ENCODE measurements at places on chromosomes 12 and 14. TPM values are rescaled to one million over a fixed set of nuclear protein-coding genes. Genes with fewer than 3 reads are reported as not detected.
A peak's percentile ranks its signal among the peaks of the same experiment; 100 is the strongest.

Gene EML5
- total RNA-seq = 2.9 TPM

Gene KRT78
- not detected for total RNA-seq

Gene PTPRO
- 1.5 TPM for total RNA-seq

DNA sequence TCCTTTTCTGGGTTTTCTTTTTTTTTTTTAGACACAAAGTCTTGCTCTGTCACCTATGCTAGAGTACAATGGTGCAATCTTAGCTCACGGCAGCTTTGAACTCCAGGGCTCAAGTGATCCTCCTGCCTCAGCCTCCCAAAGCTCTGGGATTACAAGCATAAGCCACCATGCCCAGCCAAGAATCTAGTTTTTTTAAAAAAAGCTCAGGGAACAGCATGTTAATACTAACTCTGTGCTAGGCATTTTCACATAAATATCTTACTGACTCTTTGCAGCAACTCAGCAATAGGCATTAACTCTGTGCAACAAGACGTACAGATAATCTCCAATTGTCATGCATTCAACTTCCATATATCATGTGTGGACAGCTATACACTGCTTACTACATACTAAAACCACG is 97.4 kb downstream of the LLPH start:
- no peaks in the 10 kb centered on the region for H3K36me3 ChIP-seq
- DNase-seq = no peak
- H3K4me1 ChIP-seq = no peaks in the 10 kb centered on the region
- peaks cover 19% of the 10 kb centered on the region for H3K27me3 ChIP-seq
- H3K4me3 ChIP-seq = no peak overlapping the region

DNA sequence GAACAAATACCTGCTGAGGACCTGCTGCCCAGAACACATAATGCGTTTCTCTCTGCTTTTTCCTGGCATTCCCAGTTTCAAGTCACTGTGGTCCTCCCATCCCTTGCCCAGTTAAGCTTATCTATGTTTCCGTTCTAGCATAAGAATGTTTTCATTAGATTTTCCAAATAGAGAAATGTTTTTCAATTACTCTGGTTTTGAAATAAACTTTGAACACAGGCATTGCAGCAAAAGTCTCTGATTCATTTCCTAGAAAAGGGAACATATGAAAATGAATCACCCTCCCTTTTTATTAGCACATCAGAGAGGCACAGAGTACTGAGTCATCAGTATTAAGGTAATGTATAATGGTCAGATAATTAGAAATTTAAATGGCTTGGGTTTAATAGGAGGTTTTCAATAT is 201.1 kb upstream of the TMEM260 start:
- H3K27me3 ChIP-seq = peaks cover 4% of the 10 kb centered on the region
- no peak for DNase-seq
- H3K27ac ChIP-seq = no peak overlapping the region
- H3K4me1 ChIP-seq = no peaks in the 10 kb centered on the region
- no peaks in the 10 kb centered on the region for H3K36me3 ChIP-seq

DNA sequence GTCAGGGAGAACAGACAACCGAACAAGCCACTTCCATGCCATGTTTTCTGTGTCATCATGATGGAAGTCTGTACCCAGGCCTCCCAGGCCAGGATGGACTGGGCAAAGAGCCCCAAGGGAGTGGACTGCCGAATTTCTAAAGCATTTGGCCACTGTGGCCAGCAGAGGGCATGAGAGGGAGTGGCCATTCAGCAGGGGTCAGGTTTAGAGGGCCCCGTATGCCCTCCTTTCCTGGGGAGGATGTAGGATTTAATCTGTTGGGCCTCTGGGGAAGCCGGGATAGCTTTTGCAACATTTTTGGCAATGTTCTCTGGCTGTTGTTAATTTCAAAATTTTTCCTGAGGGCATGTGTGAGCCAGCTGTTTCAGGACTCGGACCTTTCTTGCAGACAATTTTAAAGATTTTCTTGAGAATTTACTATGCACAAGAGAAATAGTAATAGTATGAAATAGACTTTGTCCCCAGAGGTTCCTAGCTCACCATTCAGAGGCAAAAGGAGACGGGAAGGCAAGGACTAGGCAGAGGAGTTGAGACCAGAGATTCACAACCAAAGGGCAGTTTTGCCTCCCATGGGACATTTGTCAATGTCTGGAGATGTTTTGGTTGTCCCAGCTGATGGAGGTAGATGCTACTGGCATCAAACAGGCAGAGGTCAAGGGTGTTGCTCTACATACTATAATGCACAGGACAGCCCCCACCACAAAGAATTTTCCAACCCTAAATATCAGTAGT is 18.0 kb downstream of the ACACB start:
- no peak overlapping the region for H3K4me3 ChIP-seq
- H3K36me3 ChIP-seq = no peaks in the 10 kb centered on the region
- no peak overlapping the region for H3K27ac ChIP-seq
- H3K4me1 ChIP-seq = no peaks in the 10 kb centered on the region

DNA sequence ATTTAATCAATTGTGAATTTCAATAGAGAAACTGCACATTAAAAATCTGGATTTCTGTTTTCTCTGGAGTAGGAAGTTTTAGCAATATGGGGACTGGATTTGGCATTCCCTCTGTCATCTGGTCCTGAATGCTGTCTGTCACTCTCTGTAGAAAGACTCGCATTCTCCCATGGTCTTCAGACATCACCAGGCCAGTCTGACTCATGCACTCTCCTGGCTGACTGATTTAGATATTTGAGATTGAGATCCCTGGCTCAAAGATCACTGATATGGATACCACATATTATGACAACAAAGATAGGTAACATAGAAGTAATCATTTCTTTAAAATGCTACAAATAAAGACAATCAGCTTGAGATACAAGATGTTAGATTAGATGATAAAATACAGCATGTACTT is 524.5 kb downstream of the GALC start:
- H3K36me3 ChIP-seq = no peaks in the 10 kb centered on the region
- H3K27me3 ChIP-seq = no peaks in the 10 kb centered on the region
- DNase-seq = no peak
- H3K27ac ChIP-seq = no peak overlapping the region

- DNase-seq = no peak
- H3K36me3 ChIP-seq = peaks cover 33% of the 10 kb centered on the region
- H3K27me3 ChIP-seq = no peaks in the 10 kb centered on the region
These were observed 2.4 kb downstream of the ETNK1 start for GRCh38 chr12:22627371-22627770.

DNA sequence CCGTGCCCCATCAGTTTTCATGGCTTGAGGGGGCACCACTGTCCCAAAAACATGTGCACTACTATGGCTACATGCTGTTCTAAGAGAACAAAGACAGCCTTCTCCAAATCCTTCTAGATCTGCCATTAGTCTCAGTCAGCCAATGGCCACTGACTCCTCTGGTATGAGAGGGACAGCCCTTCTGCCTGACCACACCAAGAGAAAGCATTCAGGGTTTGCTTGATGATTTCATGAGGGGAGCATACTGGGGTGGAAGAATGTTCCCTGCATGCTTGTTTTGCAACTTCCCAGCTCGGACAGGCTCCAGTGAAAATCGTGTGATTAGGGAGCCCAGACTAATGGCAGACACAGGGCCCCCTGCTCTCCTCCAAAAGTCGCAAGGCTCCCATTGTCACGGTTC is 199.6 kb upstream of the ALG10B start:
- H3K36me3 ChIP-seq = no peaks in the 10 kb centered on the region
- no peak overlapping the region for H3K27ac ChIP-seq
- H3K4me3 ChIP-seq = no peak overlapping the region
- DNase-seq = no peak

DNA sequence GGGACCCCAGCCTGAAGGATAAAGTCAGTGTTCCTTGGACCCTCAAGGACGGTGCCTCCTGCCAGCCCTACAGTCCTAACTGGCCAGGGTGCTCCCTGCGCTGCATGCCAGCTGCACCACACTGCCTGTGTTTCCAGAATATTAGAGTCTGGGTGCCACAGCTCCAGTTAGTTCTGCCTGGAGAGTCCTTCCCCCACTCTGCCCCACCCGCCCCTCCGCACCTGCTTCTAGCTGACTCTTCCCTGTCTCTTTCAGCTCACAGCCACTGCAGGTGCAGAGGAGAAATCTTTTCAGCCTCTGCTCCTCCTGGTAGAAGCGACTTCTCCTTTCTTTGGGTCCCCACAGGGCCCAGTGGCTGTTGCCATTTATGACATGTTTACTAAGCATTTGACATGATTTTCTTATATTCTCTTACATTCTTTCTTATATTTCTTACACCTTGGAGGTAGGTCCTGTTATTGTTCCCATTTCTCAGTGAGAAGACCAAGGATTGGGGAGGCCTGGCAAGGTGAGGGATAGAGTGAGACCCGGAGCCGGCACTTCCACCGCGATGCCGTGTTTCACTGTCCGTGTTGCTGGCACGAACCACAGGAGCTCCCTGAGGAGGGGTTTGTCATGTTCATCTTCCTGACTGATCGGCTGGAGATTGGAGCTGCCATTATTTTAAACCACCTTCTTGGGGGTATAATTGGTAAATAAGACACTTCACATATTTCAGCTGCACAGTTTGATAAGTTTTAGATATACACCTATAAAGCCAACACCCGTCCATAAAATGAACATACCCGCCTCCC is 29.4 kb downstream of the SYNE3 start:
- H3K36me3 ChIP-seq = peaks cover 23% of the 10 kb centered on the region
- no peak overlapping the region for H3K27ac ChIP-seq
- H3K4me3 ChIP-seq = no peak overlapping the region

- peaks cover 25% of the 10 kb centered on the region for H3K27me3 ChIP-seq
- no peak overlapping the region for H3K27ac ChIP-seq
- H3K4me1 ChIP-seq = peaks cover 2% of the 10 kb centered on the region
- no peak overlapping the region for H3K4me3 ChIP-seq
- DNase-seq = no peak
These were observed 511.0 kb downstream of the TMEM121 start for GRCh38 chr14:106037380-106037779.

DNA sequence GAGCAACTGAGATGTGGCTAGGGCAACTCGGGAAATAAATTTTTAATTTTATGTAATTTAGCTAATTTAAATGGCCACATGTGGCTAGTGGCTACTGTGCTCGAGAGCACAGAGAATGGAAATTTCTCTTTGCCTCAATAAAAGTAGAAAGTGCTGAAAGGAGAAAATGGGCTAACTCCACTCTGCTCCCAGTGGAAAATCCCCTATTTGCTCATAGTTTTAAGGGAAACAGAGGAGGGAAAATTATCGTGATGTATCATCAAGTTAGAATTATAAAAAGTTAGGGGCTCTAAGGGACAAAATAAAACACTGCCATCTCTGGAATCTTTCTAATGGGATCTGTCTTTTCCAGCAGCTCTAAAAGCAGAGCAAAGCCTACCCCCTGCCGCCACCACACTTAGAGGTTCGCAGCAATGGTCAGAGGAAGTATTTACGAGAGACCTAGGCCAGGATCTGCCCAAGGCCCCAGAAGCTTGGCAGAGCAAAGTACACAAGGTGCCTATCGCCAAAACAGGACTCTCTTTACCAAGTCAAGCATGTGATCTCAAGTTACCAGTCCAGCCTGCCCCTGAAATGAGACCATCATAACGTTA is 220.7 kb downstream of the PPM1H start:
- no peaks in the 10 kb centered on the region for H3K4me1 ChIP-seq
- H3K27ac ChIP-seq = no peak overlapping the region
- H3K36me3 ChIP-seq = no peaks in the 10 kb centered on the region
- no peak for DNase-seq
- no peak overlapping the region for H3K4me3 ChIP-seq

GRCh38 chr12:62265511-62265910 is 5.3 kb downstream of the USP15 start:
- peaks cover 58% of the 10 kb centered on the region for H3K36me3 ChIP-seq
- peak overlapping the region; percentile 94 for H3K27ac ChIP-seq
- H3K4me3 ChIP-seq = peak overlapping the region; percentile 95
- H3K27me3 ChIP-seq = no peaks in the 10 kb centered on the region
- DNase-seq = no peak
